ENCODE measurements at places on chromosomes 11 and 22. TPM values are rescaled to one million over a fixed set of nuclear protein-coding genes. Genes with fewer than 3 reads are reported as not detected.

Gene OR10A2
- total RNA-seq, result not detected

Gene SYT13
- 0.09 TPM for total RNA-seq

Gene MFNG
- 21.6 TPM for total RNA-seq

Gene TMPRSS13
- 0.24 TPM for total RNA-seq

Gene APOL1
- 39.9 TPM for total RNA-seq

Measured in posterior vena cava (tissue), 2 donors.